ENCODE measurements at places on chromosomes 4 and X.

- DNase-seq: no peak
Measured at GRCh38 chrX:119760026-119760877, 1.9 kb downstream of the SOWAHD start.

DNA sequence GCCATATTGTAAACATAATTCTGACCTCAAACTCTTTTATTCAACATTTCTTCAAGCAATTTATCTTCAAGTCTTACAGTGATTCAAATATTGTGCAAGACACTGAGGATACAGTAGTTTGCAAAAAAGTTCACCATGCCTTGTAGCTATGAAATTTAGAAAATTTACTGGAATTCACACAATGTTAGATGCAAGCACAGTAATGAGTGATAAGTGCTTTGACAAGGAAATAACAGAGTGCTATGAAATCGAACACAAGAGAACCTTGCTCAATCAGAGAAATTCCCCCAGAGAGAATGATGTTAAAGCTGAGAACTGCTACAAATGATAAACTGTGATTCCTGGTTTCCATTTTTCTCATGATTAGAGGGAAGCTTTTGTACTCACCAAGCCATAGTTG is 952.9 kb downstream of the FAT4 start:
- DNase-seq: no peak

DNA sequence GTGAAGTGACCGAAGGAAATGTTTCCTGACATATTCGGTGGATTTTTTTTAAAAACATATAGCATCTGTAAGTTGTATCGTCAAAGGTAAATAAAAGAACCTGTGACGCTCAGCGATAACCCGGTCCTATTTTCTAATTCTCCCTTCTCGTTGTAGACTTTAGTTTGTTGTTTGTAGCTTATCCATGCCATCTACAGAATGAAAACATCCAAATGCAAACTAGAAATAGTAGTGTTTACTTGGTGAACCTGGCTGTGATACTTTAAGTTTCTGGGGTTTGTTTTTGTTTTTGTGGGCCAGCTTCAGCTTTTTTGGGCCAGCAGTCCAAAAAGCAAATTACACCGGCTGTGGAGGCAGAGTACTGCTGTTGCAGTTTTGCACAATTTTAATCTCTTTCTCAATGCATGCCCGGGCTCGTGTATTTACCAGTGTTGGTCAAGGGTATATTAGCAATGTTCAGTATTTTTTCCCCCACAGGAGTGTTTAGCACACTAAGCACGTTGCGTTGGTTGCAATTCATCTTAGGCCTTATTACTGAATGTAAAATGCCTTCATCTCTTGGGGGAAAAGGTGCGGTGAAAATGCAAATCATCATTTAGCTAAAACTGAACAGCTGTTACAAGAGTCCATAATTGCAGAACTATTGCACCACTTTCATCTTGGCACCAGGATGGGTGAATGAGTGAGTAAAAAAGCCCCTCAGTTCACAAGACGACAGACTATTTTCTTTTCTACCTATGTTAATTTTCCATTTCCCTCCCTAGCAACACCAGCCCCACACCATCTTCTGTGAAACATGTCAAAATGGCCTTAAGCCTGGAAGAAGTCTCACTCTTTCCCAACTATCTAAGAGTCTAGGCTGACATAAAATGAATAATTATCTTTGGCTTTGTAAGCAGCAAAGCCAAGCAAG is 1.7 kb upstream of the CNOT6L start:
- no peak for DNase-seq

DNA sequence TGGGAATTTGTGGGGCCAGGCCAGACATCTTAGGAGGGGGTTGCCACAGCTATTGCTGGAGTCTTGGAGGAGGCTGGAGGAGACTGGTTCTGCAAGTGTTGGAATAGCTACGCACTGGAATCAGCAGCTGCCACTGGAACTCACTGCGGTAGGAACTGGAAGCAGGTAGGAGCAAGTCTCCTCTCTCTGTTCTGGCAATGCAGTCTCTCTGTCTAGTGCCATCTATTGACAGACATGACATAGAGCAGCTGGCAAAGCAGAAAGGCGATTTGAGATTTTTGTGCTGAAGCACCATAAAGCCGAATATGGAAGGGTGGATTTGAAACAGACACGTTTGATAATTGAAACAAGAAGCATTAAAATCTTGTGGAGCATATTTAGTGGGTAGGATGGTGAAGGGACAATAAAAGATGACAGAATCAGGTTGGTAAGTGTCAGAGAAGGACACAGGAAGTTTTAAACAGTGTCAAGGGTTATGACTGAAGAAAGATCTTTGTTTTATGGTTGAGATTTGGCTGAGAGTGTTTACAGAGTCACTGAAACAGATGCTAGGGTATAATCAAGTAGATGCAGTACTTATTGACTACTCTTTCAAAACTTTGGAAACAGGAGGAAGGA is 23.5 kb upstream of the SYNPO2 start:
- no peak for DNase-seq

GRCh38 chr4:40515398-40516293 is 114.0 kb downstream of the RBM47 start:
- no peak for DNase-seq

Data from left hindlimb (tissue), 1 donor.